ENCODE measurements at places on chromosomes 4 and X.

DNA sequence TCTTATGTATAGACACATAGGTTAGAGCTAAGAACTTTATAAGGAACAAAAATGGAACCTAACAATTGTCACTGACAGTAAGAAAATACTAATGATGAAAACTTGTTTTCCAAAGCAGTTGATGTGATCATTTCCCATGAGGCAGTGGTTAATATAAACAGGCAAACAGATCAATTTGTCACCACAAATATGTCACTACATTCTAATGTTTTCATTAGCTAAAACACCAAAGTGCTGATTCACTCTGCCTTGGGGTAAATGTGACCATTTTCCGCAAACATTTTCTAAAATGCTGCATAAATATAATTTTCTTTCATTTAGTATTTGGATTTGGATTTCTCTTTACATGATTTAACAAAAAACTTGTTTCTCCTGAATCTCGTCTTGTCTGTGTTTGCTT lies 408.9 kb upstream of the CTSO start:
- DNase-seq, result no peak

- no peak for DNase-seq
These were observed 18.8 kb upstream of the RPS6KA3 start for GRCh38 chrX:20285511-20285910.

DNA sequence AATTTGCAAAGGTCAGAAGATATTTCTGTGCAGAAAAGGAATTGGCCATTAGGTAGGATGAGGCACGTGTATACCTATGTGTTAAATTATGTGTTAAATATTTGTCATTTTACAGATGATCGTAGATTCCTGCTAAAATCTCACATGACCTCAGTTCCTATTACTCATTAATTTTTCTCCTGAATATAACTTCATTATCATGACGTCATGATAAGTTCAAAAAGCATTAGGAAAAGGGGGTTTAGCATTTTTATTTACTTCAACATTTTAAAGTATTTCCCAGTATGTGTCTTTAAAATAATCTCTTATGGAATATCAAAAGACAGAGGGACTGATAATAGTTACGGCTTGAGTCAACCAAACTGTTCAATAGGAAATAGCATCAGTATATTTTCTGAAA lies 372.8 kb downstream of the IL1RAPL1 start:
- no peak for DNase-seq

DNA sequence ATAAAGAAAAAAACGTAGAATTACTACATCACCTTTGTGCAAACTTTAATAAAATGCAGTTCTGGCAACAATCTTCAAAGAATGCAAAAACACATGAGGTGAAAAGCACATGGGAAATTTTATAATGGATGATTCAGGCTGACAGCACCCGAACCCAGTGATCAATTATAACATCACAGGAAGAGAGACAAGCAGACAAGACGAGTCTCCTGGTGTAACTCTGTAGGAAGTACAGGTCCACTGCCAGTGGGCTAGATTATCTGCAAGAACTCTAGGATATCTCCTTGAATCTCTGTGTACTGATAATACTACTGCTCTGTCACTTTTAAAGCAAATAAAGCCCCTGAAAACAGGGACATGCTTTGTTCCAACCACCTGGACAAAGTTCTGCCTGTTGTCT lies 58.9 kb upstream of the NXF3 start:
- no peak for DNase-seq

DNA sequence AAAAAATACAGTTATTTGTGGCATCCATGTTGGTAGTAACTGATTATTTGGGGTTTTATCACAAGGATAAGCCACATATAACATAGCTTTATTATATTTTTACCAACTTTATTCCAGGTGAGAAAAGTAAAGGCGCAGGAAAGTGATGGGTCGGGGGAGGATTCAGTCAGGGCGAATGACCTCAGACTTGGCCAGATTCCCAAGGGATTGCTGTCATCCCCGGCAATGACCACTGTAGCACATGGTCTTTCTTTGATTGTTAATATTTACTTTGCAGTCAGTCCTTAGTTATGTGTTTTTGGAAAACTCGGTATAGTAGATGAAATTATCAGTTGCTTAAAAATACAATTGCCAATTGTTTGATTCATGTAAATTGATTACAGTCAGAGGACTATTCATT lies 17.6 kb downstream of the GRIA3 start:
- no peak for DNase-seq

- no peak for DNase-seq
These were observed 73.2 kb upstream of the MXD4 start for GRCh38 chr4:2334826-2335728.

DNA sequence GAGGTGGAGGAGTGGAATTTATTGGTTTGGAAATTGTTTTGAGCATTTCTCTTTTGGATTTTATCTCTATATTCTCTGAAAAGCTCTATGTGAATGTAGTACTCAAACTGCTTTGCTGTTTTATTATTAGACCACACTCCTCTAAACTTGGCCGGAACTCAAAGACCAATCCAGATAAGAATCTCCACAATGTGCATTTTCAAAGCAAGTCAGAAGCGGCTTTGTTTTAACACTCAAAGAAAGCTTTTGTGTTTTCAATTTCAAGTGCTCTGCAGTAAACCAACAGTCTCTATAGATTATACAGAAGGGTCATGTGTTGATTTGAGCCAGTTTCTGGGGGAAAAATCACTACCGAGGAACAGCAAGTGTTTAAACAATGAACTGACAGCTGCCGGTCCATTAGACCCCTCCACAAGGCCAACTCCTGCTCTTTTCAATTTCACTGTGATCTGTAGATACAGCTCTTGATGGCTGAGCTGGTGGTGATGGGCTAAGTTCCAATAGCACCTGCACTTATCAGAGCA lies 79.4 kb downstream of the FTHL17 start:
- no peak for DNase-seq

DNA sequence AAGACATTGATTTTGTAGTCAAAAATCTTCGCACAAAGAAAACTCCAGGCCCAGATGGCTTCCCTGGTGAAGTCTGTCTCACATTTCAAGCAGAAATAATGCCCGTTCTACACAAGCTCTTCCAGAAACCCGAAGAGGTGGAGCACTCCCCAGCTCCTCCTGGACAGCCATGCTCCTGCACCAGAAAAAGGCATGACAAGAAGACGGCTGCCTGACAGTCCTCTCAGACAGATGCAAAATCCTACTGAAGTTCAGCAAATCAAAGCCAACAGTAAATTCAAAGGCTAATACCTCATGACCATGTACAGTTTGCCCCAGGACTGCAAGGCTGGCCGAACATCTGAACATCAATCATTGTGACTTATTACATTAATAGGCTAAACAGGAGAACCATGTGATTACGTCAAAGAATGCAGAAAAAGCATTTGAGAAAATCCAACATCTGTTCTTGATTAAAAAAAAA lies 30.8 kb upstream of the MXD4 start:
- no peak for DNase-seq

GRCh38 chrX:18961686-18962085 lies 22.2 kb downstream of the PHKA2 start:
- DNase-seq, result no peak

DNA sequence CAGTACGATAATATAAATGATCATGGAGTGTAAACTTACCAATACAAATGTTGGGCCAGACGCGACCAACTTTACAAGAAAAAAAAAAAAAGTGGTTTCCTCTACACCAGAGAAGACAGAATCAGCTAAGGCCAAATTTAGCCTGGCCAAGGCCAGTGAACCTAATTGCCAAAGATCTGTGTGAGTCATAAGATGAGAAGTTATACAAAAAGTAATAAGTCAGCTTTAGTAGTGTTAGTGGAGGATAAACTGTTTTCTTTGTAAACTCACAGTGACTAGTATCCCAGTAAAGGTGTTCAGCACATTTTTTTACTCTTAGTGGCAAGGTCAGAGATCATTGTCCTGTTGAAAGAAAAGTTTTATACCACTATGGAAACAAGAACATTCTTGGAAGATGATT lies 531.4 kb upstream of the TECRL start:
- DNase-seq, result no peak
